ENCODE measurements at places on chromosomes 11 and 22. TPM values are rescaled to one million over a fixed set of nuclear protein-coding genes. Genes with fewer than 3 reads are reported as not detected.

Gene C11orf16
- not detected for total RNA-seq

Gene PDE3B
- total RNA-seq: 0.29 TPM

Gene RBMXL2
- total RNA-seq: not detected

Gene UBQLN3
- total RNA-seq: not detected

Gene ARHGAP20
- 2.7 TPM for total RNA-seq

Gene POTEH
- total RNA-seq: not detected

Gene UPK3A
- total RNA-seq: not detected

Gene SAA1
- not detected for total RNA-seq

Gene GSTT2B
- total RNA-seq: 8.8 TPM

Gene C11orf87
- total RNA-seq: not detected

Gene MCHR1
- total RNA-seq: 0.65 TPM

Gene GRM5
- 0.33 TPM for total RNA-seq

Gene FAM227A
- total RNA-seq: 2.3 TPM

Gene PGM2L1
- total RNA-seq: 32.7 TPM

Gene OR51I1
- not detected for total RNA-seq

Gene PAMR1
- total RNA-seq: 1.6 TPM

Gene LIPT2
- 3.3 TPM for total RNA-seq

Gene MMP12
- total RNA-seq: not detected

Gene RFPL2
- total RNA-seq: not detected

Gene SERHL2
- 1.6 TPM for total RNA-seq

Gene GSTT4
- not detected for total RNA-seq

Gene NXPE1
- total RNA-seq: not detected

Gene TSPAN32
- not detected for total RNA-seq

Gene ZC3H12C
- 18.6 TPM for total RNA-seq

Gene SAA4
- not detected for total RNA-seq

Gene BIK
- total RNA-seq: 0.76 TPM

Gene IL10RA
- 0.10 TPM for total RNA-seq

Gene TIMP3
- 20.5 TPM for total RNA-seq

Gene ZNF280A
- total RNA-seq: not detected

Gene KCNC1
- total RNA-seq: not detected

Gene CNGA4
- not detected for total RNA-seq

Gene ZDHHC13
- total RNA-seq: 80.3 TPM

Gene STIP1
- 212 TPM for total RNA-seq

Gene WT1
- not detected for total RNA-seq

Gene EFEMP2
- 40.2 TPM for total RNA-seq

Gene PRG3
- not detected for total RNA-seq

Gene CTTN
- total RNA-seq: 328 TPM

Gene WNT11
- total RNA-seq: not detected

Gene KRTAP5-10
- not detected for total RNA-seq

Gene SLC25A17
- 19.7 TPM for total RNA-seq

Gene SPECC1L
- total RNA-seq: 48.3 TPM

Gene SCO2
- 2.9 TPM for total RNA-seq

Gene GGT1
- total RNA-seq: 2.3 TPM

Gene OR51D1
- not detected for total RNA-seq

Gene NOX4
- 67.6 TPM for total RNA-seq

Measured in vein endothelial cell (primary cell).